SK-N-SH (cell line): ENCODE measurements at places on chromosomes 7 and 10.

DNA sequence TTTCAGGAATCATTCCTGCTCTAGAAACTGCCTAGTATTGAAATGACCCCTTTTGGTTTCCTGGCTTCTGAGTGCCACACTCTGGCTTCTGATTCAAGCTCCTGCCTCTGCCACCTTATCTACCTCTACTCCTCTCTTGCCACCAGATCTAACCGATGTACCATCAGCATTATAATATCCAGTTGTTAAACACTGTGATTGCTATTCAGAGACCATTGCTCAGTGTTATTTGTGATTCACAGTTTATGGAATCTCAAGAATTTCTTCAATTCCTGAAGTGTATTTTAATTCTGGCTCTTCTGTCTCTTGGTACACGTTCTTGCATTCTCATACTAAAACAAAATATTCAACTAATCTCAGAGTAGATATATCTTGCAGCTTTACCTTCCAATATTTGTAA, 88.7 kb downstream of the DYNC1I1 start:
- DNase-seq: no peak

DNA sequence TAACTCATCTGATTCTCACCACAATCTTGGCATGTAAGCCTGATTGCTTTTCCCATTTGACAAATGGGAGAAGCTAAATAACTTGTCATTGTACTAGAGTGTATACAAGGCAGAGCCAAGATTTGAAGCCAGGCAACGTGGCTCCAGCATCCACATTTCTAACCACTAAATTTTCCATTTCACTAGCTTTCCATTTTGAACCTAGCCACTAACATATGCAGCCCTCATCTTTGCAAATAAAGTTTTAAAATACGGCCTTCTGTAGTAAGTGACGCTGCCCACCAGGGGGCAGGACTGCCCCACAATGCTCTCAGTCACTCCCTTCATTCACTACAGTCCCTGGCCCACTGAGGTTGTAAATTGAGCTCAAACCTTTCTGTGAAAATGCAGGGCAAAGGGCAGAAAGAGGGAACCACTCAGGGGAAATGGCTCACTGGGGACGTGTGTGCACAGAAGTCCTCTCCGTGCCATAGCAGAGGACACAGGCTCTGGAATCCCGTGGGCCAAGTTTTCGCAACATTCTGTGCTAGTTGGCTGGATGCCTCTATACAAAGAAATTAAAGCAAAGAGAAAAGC, 315.7 kb downstream of the TNS3 start:
- DNase-seq: peak; percentile 83

- no peak for DNase-seq
These were observed 1180.4 kb downstream of the CNTNAP2 start for GRCh38 chr7:147296986-147297385.

- DNase-seq: no peak
These were observed 135.2 kb downstream of the CUX1 start for GRCh38 chr7:101952355-101953247.

DNA sequence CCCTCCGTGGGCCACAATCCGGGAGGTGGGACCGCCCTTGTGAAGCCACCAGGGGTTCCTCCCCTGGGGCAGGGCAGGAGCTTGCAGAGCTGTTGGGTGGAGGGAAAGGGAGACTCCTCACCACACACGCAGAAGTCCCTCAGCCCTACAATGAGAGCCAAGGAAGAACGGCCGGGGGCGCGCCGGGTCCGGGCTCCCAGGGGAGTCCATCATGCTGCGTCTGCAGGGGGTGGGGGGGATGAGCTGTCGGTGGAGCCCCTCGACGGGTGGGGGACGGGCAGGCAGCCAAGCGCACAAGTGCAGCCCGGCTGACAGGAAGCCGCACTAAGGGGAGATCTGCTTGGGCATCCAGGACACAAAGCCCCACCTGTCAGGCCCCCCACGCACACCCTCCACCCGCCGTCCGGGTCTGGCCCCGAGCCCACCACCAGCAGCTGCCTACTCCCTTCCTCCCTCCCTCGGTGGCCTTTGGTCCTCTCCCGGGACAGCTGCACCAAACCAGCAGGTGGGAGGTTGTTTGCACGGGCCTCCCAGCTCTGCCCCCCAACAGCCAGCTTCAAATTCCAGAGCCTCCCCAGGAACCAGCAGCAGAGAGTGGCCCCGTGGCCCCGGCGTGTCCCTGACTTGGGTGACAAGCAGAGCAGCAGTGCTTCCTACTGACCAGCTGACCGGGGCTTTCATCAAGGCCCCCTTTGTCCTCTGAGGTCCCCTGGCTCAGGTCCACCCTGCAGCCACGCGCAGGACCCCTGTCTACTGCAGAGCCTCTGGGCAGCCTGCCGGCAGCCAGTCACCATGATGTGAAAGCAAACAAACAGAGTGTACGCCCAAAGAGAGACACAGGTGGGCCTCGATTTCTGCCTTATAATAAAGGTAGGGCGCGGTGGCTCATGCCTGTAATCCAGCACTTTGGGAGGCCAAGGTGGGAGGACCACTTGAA, 50.3 kb downstream of the HIP1 start:
- peak; percentile 50 for DNase-seq

DNA sequence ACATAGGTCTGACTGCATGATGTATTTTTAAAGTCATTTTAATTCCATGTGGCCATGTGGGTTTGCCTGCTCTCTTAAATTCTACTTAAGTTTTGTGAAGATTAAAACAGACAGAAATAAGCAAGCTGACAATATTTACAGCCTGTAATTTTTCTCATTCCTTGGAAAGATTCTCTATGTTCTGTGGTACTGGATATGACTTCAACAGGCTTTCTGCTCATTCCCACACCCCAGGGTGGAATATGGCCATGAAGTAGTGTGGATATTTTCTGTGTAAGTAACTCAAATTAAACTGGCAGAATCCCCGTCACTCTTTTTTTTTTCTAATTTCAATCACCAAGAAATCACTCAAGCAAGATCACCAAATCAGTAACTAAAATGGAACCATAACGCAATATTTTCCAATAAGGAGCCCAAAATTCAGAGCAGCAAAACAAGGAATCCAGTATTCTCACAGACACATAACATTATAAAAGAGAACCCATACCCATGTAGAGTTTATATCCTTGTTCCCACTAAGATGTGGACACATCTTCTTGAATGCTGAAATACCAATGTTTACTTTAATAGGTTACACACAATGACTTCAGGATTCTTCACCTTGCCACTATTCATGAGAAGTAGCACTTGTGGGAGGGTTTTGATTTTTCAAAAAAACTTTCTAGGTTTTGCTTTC, 5.7 kb downstream of the HOXA5 start:
- DNase-seq: no peak
